ENCODE measurements at places on chromosomes 6 and 20.

DNA sequence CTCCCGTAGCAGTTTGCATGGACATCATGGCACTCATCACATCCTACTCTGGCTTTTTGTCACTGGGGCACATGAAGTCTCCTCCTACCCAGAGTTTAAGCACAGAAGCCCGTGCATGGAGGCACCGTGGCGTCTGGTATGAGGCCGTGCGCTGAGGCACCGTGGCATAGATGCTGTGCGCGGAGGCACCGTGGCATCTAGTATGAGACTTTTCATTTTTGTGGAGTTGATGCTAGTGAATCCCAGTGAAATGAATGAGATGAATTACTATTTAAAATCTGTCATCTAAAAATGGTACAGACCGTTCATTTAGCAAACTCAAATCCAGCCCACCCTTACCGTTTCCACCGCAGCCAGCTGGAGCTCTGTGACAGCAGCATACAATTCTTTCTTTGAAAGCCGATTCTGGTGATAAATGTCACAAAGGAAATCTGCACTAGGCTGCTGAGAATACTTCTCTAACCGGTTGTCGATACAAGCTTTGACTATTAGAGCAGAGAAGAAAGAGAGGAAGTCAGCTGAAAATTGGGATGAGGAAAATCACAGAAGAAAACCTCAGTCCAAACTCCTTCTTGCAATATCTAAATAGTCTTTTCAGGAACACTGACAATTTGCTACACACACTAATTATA is 11.3 kb downstream of the CYP24A1 start:
- no peak for DNase-seq

DNA sequence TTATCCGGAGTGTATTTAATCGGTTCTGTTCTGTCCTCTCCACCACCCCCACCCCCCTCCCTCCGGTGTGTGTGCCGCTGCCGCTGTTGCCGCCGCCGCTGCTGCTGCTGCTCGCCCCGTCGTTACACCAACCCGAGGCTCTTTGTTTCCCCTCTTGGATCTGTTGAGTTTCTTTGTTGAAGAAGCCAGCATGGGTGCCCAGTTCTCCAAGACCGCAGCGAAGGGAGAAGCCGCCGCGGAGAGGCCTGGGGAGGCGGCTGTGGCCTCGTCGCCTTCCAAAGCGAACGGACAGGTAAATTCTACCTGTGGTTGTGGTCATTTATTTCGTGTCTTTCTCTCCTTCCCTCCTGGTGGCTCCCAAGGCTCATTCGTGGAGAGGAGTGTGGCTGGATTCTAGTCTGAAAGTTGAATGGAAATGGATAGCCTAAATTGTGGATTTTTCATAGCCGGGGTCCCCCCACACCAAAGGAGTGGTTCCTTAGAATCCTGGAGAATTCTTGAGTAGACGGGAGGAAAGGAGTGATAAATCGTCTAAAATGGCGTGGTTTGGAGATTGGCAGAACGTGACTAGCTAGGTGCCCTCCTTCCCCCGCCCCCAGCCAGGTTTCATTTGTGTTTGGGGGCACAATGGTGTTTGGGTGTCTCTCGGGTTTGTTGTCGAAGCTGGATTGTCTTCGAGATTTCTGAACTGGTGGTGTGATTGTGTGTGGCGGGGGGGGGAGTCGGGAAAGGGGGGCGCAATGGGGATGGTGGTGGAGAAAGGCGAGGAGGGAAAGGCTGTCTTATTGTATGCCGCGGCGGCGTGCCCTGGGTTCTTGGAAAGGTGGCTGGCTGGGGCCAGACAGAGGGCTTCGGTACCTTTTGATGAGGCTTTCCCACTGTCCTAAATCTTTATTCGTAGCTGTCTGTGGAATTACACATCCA is 673 bp downstream of the MARCKS start:
- DNase-seq = no peak

- no peak for DNase-seq
Measured at GRCh38 chr6:139636391-139636790, 261.9 kb upstream of the CITED2 start.

DNA sequence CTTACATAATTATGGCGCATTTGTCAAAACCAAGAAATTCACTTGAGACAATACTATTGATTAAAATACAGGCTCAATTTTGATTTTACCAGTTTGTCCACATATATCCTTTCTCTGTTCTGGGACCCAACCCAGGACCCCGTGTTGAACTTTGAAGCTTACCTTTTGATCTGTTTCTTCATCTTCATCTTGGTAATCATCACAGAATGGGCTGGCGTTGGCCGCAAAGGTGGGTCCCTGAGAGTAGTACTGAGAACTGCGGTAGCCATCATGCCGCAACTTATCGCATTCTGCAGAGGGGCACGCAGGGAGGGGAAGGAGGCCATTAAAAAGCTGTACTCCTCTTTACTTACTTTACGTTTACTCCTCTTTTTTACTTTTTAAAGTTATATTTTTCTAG is 26.1 kb downstream of the NHSL1 start:
- no peak for DNase-seq

GRCh38 chr6:130575557-130575956 is 209.7 kb downstream of the TMEM200A start:
- no peak for DNase-seq

DNA sequence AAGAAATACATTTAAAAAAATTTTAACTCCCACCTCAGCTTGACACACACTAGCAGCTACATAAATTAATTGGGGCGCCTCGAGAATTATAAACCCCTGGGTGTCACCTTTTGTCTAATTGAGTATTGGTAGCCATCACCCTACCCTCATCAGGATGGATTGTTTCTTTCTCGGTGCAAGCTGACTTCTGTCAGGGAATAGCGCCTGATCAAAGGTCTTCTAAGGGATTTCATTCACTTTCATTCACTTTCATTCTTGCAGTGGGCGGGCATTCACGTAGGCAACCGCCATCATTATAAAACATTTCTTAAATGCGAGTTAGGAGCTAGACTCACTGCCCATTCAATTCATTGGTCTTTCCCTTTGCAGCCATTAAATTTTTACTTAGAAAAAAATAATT is 239.2 kb upstream of the SASH1 start:
- no peak for DNase-seq

DNA sequence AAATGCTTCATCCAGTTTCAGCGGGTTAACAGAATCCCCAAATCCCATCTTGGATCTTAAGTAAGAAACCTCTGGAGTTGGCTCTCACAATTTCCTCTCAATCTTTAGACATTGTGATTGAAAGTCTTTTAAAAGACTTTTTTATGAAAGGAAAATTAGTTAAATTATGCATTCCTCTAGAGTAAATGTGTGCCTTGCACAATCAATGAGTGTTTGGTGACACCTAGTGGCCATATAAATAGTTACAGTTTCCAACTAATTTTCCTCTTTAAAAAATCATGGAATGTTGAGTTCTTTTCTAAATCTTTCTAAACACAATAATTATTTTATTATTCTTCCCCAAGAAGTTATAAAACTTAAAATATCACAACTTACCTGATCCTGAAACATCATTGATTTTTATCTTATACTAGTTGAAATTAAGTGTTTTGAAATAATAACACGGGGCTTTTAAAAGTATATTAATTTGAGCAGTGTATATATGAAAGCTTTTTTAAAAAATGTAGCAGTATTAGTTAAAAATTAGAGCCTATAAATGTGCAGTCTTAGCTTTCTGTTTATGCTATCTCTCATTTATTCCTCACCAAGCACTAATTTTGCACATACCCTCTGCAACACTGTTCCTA is 66.4 kb downstream of the PKHD1 start:
- no peak for DNase-seq

DNA sequence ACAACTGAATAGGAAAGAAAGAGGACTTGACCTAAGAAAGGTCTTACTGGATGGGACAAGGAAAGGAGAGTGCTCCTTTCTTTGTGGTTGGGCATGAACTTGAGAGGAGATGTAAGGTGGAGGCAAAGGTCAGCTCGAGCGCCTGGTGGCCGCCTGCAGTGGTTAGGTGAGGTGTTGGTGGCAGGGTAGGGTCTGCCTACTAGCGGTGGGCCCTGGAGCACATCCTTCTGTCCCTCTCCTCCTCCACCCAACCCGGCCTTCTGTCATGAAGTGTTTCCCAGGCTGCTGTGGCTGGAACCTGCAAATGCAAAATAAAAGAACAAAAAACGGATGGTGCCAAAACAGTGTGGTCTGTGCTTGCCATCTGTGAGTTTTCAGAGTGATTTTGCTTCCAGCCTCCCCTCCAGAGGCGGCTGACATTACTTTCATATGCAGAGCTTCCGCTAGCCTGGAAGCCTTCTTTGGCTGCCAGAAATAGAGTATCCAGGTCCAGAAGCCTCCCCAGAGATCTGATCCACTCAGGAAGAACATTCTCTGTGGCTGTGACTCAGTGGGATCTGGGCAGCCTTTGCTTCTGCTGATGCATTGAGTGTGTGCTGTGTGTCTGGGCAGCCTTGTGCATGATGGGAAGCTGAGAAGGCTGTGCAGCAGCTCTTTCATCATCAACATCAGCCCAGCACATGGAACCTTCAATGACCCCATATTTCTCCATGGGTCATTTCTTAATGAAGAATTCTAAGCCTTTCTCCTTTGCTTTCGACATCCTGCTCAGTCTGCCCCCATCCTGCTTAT is 79.8 kb upstream of the FAM184A start:
- DNase-seq = no peak

- no peak for DNase-seq
Measured at GRCh38 chr6:84061613-84062398, 28.2 kb downstream of the MRAP2 start.

GRCh38 chr6:91106083-91106482 is 519.2 kb upstream of the MAP3K7 start:
- no peak for DNase-seq

DNA sequence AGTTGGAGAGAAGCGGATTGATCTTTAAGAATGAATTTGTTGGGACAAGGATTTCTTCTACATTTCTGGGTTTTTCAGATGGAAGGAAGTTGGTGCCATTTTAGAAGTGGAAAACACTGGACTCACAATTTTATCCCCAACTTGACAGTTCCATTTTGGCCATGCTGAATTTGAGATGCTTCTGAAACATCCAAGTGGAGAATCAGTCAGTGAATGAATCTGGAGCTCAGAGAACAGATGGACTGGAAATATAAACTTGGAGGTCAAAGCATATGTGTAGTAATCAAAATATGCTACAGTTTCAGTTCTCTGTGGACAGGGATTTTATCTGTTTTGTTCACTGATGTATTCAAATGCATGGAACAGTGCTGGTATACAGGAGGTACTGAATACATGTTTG is 89.9 kb downstream of the KCNQ5 start:
- no peak for DNase-seq

DNA sequence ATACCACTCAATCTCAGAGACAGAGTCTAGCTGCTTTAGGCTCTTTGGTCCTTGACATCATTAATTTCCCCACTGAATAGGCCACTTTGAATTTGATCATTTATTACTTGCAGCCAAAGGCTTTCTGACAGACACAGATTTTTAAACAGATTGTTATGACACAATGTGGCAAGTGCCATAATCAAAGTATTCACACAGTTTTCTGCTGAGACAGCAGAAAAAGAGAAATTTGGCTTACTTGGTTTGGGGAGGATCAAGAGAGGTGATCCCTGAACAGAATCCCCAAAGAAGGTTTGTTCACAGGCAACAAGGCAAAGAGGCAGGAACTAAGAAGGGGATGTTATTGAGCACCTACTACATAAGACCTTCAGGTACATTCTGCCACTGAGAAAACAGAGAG is 138.0 kb upstream of the TOP1 start:
- DNase-seq = no peak

GRCh38 chr6:111339294-111339693 is 143.7 kb downstream of the REV3L start:
- no peak for DNase-seq

GRCh38 chr6:143501851-143502250 is 9.7 kb downstream of the FUCA2 start:
- no peak for DNase-seq

- DNase-seq = no peak
Measured at GRCh38 chr20:60424267-60424902, 466.2 kb downstream of the CDH26 start.

GRCh38 chr6:34315780-34316179 is 67.0 kb upstream of the SMIM29 start:
- DNase-seq = no peak

- DNase-seq = no peak
Measured at GRCh38 chr20:58352468-58352867, 36.6 kb upstream of the VAPB start.

DNA sequence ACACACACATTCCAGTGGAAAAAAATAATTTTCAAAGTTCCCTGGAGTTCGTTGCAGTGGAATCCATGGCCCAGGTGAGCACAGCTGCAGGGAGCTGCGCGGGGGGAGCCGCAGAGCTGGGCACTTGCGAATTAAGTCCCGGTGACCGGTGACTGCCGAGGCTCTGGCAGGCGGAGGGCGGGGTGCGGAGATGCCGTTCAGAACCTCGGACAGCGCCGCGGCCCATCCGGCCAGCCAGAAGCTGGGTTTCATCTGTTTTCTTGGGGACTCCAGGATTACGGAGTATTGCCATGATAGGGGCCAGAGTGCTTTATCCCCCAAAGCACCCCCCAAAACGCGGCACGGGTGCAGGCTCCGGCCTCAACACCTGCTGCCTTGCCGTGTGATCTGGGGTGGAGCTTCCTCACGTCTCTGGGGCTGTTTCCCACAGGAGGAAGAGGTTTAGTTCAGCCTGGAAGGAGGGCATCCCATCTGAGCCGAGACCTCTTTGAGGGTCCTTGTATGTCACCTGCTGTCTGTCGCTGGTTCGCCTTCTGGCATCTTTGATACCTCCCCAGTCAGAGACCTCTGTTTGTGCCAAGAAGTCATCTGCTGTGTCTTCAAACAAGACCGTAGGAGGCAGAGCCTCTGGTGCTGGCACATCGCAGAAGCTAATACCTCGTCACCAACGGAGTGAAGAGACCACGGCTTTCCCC is 99.4 kb downstream of the YTHDF1 start:
- no peak for DNase-seq

GRCh38 chr20:38715646-38716045 is 8.6 kb upstream of the SLC32A1 start:
- DNase-seq = no peak

DNA sequence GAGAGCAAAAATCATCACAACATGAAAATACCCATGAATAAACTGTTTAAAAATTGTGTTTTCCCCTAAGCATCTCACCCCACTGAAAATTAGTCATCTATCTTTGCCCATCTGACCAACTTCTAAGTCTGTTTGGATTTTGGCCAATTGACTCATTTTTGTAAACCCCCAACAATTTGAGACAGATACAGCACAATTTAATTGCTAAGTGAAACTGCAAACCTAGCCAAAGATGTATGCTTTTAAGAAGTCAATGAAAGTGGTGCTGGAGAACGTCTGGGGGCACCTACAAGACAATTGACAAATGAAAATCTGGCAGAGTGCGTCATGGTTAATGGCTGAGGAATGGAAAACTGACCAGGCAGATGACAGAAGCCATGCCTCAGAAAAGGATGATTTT is 30.9 kb upstream of the SLC24A3 start:
- no peak for DNase-seq

DNA sequence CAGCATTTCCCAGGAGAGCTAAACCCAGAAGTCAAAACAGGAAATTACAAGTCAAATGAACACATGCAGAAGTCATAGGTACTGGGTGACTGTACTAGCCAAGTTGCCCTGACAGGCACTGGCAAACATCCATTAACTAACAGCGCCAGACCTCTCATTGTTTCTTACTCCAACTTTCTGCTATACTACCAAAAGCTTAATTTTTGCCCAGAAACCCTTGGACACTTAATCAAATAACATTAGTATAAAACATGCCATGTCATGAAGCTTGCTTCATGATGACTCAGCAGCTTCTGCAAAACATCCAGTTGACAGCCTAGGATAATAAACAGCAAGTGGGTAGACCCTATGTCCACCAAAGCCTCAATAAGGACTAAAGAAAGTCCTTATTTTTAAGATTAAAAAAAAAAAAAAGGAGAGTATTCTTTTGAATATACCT is 3.5 kb downstream of the NUP153 start:
- DNase-seq = no peak
